ENCODE measurements at places on chromosomes 6 and 20. TPM values are rescaled to one million over a fixed set of nuclear protein-coding genes. Genes with fewer than 3 reads are reported as not detected.

SFTA2 gene
- not detected for total RNA-seq

DNA sequence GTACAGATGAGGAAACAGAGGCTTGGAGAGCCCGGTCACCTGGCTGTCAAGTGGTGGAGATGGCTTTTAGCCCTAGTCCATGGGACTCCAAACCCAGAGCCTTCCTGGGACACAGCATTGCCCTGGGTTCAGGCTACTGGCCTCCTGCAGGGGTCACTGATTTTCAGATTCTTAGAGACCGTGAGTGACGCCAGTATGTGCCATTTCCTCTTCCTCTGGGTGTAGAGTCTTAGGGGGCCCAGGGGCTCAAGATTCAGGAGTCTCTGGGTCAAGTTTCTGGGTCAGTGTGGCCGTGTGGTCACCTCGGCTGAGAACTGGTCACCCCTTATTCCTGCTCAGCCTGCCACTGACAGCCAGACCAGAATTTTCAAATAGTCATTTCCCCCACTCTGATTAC, 574 bp downstream of the ARHGAP40 start:
- no peak for DNase-seq

GRCh38 chr6:134609716-134610261, 291.9 kb upstream of the SGK1 start:
- DNase-seq = no peak

DNA sequence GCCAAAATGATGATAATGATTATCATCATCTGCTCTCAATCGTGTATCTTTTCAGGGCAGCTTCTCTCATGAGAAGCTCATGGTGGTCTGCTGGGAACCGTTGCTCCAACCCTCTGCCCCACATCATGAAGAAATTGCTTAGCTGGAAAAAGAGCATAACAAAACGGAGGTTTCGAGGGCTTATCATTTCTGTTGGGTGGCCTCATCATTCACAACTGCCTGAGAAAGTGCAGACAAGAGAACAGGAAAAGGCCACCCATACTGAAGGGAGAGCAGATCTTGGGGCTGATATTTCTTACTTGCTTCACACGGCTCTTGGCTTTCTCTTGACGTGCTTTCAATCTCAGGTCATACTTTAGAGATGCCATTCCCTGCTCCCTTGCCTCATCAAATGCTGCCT, 471.6 kb downstream of the CD83 start:
- no peak for DNase-seq

DNA sequence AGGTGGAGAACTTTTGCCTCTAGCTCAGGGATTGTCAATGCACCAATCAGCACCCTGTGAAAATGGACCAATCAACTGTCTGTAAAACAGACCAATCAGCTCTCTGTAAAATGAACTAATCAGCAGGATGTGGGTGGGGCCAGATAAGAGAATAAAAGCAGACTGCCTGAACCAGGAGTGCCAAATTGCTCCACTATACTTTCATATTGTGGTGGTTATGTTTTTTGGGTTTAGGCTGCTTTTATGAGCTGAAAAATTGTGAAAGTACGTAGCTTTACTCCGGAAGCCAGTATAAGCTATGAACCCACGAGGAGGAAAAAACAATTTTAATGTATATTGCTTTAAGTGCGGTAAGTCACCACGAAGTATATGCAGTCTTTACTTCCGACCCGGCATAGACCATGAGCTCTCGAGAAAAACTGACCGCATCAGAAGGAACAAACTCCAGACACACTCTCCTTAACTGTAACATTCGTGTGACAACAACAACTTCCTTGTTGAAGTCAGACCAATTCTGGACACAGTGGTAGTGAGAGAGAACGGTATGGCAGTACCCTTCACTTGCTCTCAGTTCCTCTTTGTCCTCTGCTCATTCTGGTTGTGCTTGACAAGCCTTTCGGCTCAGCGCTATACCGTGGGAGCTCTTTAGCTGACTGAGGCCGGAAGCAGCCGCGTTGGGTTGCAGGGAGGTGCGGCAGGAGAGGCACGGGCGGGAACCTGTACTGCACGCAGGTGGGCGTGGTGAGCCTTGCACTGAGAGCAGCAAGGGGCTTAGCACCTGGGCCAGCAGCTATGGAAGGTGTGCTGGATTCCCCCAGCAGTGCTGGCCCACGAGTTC, 81.9 kb upstream of the E2F3 start:
- peak; percentile 89 for DNase-seq

GRCh38 chr6:30152910-30153610, 8.0 kb downstream of the TRIM10 start:
- DNase-seq = no peak

DNA sequence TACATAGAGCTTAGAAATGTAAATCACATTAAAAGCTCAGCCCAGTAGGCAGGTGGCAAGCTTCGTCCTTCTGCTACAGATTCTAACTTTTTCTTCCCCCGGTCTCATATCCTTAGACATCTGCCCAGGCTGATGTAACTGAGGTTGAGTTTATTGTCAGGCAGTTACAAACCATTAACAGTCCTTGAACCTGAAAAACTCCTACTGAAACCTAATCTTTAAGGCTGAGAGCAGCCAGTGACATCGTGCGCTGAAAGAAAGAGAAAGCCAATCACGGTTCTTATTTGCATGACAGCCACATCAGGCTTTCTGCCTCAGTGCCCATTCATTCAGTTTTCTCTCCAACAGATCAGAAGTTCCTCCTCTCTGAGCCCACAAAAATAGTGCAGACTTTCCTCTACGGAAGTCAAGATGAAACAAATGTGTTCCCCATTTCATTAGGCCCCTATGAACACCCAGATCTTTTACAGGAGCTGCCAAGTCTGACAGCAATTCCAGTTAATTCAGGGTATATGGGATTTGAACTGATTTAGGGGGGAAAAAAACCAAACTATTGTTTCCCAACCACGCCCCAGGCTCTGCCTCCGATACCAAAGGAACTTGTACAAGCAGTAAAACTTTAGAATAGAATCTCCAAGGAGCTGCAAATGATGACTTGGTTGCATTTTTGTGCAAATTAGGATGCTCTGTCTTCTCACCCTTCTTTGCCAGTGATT, at the start of gene NHSL1:
NHSL1 (minus strand) TSS at position 192 of the 716 bp plus-strand sequence. CDS start 204 bp downstream, outside the sequence.
- DNase-seq = no peak

GRCh38 chr6:157283330-157283898, 39.9 kb downstream of the TMEM242 start:
- DNase-seq = no peak

GRCh38 chr6:146857980-146858347, 259.2 kb downstream of the ADGB start:
- DNase-seq = no peak

GRCh38 chr20:58289143-58289542, 20.4 kb upstream of the RAB22A start:
- DNase-seq = no peak

DNA sequence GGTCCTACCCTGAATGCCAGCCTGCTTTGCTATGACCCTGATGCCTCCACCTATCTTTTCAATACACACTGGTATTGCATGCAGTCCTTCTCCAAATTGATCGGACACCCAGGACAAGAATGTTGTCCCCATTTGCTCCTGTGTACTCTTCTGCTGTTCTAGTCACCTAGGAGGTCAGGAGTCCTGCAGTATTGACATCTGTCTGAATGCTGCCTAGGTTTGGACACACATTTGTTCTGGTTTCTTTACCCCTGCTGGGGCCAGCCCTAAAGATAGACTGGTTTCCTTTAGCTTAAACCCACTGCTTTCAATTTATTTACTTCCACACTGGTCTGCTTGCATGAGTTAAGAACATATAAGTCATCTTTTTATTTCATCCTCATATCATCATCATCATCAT, 167.0 kb upstream of the CCN2 start:
- no peak for DNase-seq

GRCh38 chr6:5174244-5174643, 86.5 kb downstream of the LYRM4 start:
- no peak for DNase-seq
